ENCODE measurements at places on chromosomes 4 and X.
A peak's percentile ranks its signal among the peaks of the same experiment; 100 is the strongest.

DNA sequence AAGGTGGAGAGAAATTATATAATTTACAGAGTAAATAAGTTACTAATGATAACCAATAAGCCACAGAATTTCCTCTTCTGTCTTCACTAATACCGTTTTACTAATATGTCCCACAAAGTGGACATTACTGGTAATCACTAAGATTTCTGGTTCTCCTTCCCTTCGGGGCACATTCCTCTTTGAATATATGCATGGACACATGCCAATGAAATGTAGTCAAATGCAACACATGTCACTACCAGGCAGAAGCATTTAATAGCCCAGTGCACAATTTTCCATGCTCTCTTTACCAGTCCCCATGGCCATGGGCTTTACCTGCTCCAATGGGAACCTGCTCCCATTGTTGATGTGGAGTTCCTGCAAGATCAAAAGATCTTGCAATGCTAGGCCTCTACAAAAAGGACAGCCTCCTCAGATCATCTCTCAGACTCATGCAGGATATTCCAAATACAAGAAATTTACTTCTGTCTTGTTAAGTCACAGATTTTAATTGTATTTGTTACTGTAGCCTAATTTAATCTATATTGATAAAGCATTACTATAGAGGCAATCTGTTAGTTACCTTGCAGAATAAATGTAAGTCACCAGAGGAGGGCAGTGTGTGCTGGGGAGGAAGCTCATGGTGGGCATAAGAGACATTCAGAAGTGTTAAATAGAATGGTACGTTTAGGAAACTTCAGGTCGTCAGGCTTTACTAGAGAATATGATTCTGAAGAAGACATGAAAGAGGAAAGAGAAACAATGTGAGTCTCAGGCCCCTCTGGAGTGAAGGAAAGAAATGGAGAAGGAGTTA lies 37.1 kb upstream of the INPP4B start:
- no peak for DNase-seq

DNA sequence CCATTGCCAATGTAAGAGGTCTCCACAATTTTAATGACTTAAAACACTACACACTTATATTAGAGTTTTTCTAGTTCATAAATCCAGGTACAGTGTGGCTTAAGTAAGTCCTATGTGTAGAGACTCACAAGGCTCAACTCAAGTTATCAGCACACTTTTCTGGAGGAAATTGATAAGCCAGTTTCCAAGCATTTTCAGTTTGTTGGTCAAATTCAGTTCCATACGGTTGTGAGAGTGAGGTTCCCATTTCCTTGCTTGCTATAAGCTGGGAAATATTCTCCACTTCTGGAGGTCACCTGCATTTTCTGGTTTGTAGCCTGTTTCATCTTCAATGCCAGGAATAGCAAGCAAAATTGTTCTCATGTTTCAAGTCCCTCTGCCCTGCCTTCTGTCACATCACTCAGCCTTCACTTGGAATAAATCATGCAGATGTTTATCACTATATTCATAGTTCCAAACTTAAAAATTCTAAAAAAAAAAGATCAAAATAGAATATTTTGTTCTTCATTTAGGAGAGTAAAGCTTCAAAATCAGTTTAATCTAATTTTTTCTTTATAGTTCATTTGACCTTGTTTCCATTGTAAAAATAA lies 1137.5 kb upstream of the INTU start:
- no peak for DNase-seq

GRCh38 chr4:163395758-163396157 lies 52.1 kb downstream of the NPY5R start:
- no peak for DNase-seq

- no peak for DNase-seq
Measured at GRCh38 chr4:4507923-4508322, 33.9 kb downstream of the STX18 start.

DNA sequence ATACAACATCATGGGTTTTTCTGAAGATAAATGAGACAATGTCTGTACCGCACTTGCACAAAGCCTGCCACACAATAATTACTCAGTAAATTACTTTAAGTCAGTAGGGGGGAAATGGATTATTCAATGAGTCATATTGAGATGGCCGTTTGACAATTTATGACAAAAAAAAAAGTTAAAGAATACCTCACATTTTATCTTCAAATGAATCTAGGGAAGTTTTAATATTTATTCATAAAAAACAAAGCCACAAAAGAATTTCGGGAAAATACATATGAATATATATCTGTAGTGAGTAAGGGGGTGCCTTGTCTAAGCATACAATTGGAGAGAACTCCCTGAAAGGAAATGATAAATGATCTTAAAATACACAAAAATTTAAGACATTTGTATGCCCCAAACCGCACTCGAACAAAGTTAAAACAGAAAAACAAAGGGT lies 197.0 kb upstream of the SLC7A11 start:
- no peak for DNase-seq

GRCh38 chr4:127560755-127561154 lies 72.0 kb upstream of the INTU start:
- DNase-seq: no peak

- peak; percentile 16 for DNase-seq
Measured at GRCh38 chrX:131677655-131678628, 134.1 kb downstream of the OR13H1 start.

DNA sequence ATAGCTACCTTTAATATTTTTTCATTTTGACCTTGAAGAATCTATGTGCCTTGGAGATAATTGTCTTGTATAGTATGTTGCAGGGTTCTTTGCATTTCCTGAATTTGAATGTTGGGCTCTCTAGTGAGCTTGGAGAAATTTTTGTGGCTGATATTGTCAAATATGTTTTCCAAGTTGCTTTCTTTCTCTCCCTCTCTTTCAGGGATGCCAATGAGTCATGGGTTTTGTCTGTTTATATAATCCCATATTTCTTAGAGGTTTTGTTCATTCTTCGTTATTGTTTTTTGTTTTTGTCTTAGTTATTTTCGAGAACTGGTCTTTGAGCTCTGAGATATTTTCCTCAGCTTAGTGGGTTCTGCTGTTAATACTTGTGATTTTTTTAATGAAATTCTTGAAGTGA lies 20.7 kb downstream of the RAB40AL start:
- DNase-seq: no peak

- DNase-seq: no peak
Measured at GRCh38 chr4:3122081-3122563, 47.6 kb downstream of the HTT start.

DNA sequence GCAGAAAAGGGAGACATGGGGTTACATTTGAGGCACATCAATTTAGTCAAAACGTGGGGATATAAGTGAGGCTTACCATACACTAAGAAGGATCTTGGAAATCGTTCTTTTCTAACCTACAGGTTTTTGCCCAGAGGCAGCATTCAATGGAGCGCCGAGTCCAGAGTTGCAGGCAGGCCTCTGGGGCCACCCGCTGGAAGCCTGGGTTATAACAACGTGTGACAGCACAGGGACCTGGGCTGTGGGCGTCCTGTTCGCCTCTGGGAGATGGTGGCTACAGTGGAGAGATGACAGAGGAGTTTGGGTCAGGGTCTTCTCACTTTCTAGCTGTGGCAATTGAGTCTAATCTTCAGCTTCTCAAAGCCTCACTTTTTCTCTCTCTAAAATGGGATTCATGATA lies 53.9 kb downstream of the ENPP6 start:
- DNase-seq: peak; percentile 36

- no peak for DNase-seq
Measured at GRCh38 chr4:17578482-17578891, 1.5 kb downstream of the LAP3 start.

- DNase-seq: no peak
Measured at GRCh38 chrX:103608306-103608963, 672 bp downstream of the TCEAL3 start.

- no peak for DNase-seq
Measured at GRCh38 chr4:101279377-101279871, 67.9 kb downstream of the PPP3CA start.

- no peak for DNase-seq
Measured at GRCh38 chr4:152894673-152895072, 41.5 kb upstream of the FHDC1 start.

DNA sequence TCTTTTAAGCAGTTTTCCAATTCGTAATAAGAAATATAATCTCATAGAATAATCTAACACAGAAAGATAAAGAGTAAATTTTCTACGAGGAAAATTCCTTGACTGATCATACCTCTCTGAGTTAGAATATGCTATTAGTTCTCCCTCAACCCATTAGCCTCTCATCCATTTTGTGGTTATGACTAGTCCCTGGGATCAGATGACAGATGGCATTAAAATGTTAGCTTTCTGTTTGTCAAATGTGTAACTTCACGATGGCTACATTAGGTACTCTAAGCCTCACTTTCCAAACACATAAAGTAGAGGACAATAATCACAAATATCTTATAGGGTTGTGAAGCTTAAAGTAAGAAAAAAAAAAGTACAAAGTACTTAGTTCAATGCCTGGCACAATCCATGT lies 112.2 kb downstream of the ZAR1 start:
- DNase-seq: no peak

DNA sequence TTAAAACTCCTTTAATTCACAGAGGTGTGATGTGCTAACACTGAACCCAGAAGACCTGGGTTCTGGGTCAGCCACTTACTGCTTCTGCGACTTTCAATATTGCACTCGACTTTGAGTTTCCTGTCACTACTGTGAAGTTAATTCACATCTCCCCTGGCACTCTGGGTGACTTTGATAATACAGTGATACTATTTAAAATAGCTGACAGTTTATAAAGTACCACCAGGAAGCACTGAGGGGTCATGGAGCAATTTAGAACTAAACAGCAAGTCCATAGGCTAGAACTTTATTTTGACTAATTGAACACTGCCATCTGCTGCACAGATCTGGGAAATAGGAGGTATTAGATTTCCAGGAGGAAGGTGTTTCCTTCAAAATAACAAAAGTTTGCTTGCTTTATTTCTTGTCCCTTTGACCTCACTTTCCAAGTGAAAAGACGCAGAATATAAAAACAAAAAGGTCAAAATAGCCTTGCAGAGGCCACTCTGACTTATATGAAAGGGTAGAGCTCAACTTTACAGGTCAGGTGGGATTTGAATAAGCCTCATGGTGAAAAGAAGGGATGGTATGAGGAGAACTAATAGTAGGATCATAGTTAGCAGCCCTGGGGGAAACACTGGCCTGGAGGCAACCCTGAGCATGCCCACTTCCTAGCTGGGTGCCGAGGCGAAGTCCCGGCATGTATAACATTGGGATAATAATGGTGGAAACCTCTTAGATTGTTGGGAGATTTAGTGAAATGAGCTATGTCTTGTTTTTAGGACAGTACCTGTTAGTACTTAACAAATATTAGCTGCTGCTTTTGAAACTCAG lies 53.4 kb downstream of the ZNF518B start:
- DNase-seq: no peak

DNA sequence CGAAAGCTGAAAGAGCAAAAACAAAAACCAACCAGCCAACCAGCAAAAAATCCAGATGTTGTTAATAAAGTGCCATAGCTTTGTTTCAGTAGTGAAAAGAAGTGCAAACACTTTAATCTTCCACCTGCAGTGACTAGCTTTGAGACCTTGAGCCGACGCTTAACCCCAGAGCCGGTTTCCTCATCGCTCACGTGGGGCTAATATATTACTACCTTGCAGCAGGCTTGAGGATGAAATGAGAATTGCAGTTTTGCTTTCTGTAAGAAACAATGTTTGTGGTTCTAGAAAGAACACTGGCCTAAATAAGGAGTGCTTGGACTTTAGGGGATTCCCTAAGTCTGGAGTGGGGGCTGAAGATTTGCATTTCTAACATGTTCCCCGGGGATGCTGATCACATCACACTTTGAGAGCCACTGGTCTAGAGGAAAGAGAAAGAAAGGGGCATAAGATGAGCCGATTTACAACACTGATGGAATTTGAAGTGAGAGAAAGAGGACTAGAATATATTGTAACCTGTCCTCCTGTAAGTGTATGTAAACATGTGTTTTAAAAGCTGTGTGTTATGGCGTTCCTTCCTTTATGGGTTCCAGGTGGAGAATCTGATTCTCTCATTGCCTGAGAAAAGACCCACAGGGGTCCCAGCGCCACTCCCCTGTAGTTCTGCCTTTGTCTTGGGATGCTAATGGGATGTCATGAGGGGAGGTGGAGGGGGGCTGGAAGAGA lies 1.4 kb downstream of the FGF2 start:
- no peak for DNase-seq

DNA sequence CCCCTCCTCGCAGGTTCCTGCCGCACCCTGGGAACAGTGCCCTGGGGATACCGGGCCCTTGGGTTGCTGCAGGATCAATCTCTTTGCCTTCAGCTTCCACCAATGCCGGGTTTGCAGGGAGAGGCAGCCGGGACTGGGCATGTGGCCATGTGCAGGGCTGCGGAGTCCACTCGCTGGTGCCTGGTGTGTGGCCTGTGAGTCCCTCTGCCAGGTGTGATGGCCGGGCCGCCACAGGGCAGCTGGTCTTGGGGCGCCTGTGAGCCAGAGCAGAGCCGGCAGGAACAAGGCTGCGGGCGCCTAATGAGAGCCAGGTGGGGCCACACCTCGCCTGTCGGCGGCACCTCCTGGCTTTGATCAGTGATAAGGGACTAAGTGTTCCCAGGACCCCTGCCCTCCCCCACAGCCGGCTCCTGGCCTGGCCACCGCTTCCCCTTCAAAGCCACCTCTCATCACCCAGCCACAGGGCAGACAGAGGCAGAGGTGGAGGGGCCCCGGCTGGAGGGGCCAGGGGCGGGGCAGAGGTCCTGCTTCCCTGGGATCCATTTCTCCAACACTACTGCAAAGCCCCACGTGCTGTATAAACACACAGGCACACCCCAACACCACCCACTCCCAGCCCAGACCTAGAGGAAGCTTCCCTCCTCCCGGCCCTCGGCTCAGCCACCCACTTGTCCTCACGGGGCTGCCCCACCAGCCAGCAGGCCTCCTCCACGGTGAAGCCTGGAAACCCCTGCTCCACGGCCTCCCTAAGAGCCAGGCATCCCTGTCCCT lies 132.7 kb downstream of the CPZ start:
- DNase-seq: no peak

DNA sequence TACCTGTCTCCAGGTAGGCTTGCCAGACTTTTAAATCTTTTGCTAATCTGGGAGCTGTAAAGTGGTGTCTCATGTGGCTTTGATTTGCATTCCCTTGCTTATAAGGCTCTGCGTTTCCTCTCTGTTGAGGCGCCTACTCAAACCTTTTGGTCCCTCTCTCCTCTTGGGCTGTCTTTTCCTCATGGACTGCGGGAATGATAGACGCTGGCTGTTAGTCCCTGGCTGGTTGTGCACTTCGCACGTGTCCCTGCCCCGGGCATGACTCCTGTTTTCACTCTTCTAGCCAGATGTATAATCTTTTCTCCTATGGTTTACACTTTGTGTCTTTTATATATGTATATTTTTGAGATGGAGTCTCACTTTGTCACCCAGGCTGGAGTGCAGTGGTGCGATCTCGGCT lies 39.7 kb downstream of the RGS12 start:
- no peak for DNase-seq

Measured in D721Med (cell line).